Colonic mucosa (tissue), 4 donors: ENCODE measurements at places on chromosomes 3 and 15. TPM values are rescaled to one million over a fixed set of nuclear protein-coding genes. Genes with fewer than 3 reads are reported as not detected.
A peak's percentile ranks its signal among the peaks of the same experiment; 100 is the strongest.

GRCh38 chr15:64162478-64162868 is 349 bp downstream of the PPIB start:
- H3K4me3 ChIP-seq: peak overlapping the region; percentile 83
- no peak for DNase-seq
- no peaks in the 10 kb centered on the region for H3K27me3 ChIP-seq
- peak overlapping the region; percentile 82 for H3K27ac ChIP-seq
- H3K36me3 ChIP-seq: peaks cover 31% of the 10 kb centered on the region

- peaks cover 12% of the 10 kb centered on the region for H3K4me1 ChIP-seq
- H3K27ac ChIP-seq: peak overlapping the region; percentile 77
- H3K27me3 ChIP-seq: no peaks in the 10 kb centered on the region
- peak; percentile 83 for DNase-seq
These were observed 99.9 kb downstream of the TLE3 start for GRCh38 chr15:69997813-69998212.

- no peaks in the 10 kb centered on the region for H3K36me3 ChIP-seq
- H3K4me1 ChIP-seq: no peaks in the 10 kb centered on the region
- no peaks in the 10 kb centered on the region for H3K27me3 ChIP-seq
- no peak overlapping the region for H3K27ac ChIP-seq
These were observed 134.8 kb downstream of the ASB7 start for GRCh38 chr15:100737214-100737613.

GRCh38 chr15:33678602-33679001 is 289.7 kb upstream of the CHRM5 start:
- no peaks in the 10 kb centered on the region for H3K27me3 ChIP-seq
- no peak overlapping the region for H3K4me3 ChIP-seq
- no peak overlapping the region for H3K27ac ChIP-seq
- no peaks in the 10 kb centered on the region for H3K4me1 ChIP-seq
- no peak for DNase-seq
- H3K36me3 ChIP-seq: no peaks in the 10 kb centered on the region

GRCh38 chr15:70314018-70314354 is 216.3 kb upstream of the TLE3 start:
- no peaks in the 10 kb centered on the region for H3K4me1 ChIP-seq
- no peak for DNase-seq
- no peaks in the 10 kb centered on the region for H3K27me3 ChIP-seq

- no peak for DNase-seq
- H3K4me1 ChIP-seq: no peaks in the 10 kb centered on the region
- no peaks in the 10 kb centered on the region for H3K27me3 ChIP-seq
- H3K36me3 ChIP-seq: no peaks in the 10 kb centered on the region
- H3K4me3 ChIP-seq: no peak overlapping the region
These were observed 293.6 kb downstream of the FGF12 start for GRCh38 chr3:192433704-192434103.

DNA sequence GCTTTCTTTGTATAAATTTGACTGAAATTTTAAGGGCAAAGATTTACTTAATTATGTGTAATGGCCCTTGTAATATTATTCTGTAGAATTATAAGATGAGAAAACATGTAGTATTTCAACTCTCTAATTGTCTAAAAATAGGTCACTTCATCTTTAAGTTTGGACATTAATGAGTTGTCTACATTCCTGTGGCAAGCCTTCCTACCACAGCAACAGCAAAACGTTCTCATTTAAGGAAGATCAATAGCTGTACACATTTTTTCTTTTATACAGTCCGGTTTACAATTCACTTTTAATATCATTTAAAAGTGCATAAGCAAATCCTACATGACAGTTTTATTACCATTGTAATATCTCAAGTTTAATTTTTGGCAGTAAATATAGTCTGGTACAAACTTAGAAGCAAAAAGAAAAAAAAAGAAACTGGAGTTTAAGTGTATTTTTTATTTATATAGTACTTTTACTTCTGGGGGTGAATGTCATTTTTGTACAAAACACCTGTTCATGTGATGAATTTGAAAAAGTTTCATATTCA is 501.8 kb downstream of the ZPLD1 start:
- DNase-seq: no peak
- no peaks in the 10 kb centered on the region for H3K4me1 ChIP-seq

DNA sequence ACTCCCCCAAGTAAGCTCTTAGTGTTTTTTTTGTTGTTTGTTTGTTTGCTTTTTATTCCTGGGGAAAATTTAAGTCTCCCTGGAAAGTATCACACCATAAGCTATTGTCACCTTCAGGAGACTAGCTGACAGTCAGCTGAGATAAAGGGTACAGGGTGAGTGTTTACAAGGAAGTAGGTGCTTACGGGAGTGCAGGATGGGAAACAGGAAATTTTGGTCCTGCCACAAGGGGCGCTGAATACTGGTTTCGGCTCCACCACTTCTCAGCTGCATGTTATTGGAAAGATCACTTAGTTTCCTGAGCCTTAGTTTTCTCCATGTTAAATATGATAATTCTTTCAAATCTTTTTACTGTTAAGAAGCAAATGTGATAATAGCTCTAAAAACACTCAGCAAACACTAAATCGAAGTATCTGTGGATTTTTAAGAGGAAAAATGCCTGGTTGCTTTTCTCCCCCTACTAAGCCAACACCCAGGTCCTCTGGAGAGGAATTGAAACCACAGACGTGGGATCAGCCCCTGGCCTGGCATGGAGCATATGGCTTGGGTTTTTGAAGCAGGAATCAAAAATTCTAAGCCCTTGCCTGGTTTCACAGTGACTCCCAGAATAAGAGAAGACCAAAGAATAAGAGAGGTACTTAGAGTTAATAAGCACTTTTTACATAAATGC is 90.7 kb downstream of the SCN11A start:
- no peaks in the 10 kb centered on the region for H3K4me1 ChIP-seq
- DNase-seq: peak; percentile 56
- no peaks in the 10 kb centered on the region for H3K27me3 ChIP-seq
- H3K4me3 ChIP-seq: no peak overlapping the region
- H3K36me3 ChIP-seq: no peaks in the 10 kb centered on the region
- H3K27ac ChIP-seq: no peak overlapping the region

- H3K27ac ChIP-seq: no peak overlapping the region
- H3K4me3 ChIP-seq: no peak overlapping the region
- no peaks in the 10 kb centered on the region for H3K4me1 ChIP-seq
- H3K36me3 ChIP-seq: no peaks in the 10 kb centered on the region
- no peaks in the 10 kb centered on the region for H3K27me3 ChIP-seq
These were observed 94.7 kb downstream of the DLG1 start for GRCh38 chr3:197203714-197204146.

DNA sequence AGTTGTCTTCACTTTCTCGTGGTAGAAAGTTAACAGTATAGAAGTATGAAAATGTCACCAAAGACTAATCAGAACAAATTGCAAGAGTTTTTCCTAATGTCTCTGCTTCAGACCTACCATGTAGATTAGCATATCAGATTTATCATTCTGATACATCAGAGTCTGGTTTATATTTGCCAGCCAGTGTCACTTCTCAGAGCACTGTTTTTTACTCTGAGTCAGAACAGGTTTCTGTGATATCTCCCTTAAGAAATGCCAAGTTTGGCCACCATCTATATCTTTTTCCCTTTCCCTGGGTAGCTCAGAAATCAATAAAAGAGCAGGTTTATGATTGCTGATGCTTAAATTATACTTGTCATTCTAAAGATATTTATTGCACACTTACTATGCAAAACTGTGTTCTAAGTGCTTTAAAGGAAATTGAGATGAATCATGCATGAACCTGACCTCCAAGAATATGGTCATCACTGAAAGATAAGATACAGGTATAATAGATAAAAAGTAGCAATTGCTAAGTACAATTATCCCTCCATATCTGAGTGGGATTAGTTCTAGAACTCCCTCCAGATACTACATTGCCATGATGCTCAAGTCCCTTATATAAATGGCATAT is 672.7 kb upstream of the NAALADL2 start:
- DNase-seq: no peak
- H3K27me3 ChIP-seq: no peaks in the 10 kb centered on the region
- no peaks in the 10 kb centered on the region for H3K36me3 ChIP-seq
- no peak overlapping the region for H3K27ac ChIP-seq
- no peak overlapping the region for H3K4me3 ChIP-seq
- H3K4me1 ChIP-seq: no peaks in the 10 kb centered on the region

- no peak overlapping the region for H3K4me3 ChIP-seq
- no peaks in the 10 kb centered on the region for H3K36me3 ChIP-seq
- no peak for DNase-seq
- H3K27me3 ChIP-seq: no peaks in the 10 kb centered on the region
These were observed 78.1 kb downstream of the COL8A1 start for GRCh38 chr3:99716463-99716995.

DNA sequence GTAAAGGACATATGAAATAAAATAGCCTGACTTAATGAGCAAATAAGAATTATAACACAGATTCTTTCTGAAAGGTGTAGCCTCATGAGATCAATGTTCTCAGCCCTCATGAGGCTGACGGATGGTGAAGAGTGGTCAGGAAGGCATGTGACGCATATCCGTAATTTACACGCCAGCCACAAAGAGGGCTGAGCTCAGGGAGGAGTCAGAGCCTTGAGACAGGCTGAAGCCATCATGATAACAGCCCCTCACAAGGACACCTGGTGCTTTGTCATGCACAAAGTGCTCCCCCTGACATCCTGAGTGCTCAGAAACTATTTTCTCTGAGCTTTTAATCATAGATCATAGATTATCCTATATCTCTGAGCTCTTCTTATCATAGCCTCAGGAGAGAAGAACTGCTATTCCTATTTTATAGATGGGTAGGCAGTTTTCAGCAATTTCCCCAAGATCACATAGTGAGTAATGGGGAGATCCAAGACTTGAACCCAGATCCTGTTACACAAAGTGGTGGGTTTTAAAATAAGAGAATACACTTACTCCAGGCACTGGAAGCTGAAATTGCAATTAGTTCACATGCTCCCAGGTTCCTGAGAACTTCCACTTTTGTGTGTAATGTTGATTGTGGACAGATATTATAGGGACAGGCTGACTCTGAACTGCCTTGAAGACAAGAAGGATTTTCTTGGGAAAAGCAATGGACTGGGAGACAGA is 267.1 kb downstream of the RPLP1 start:
- H3K4me3 ChIP-seq: no peak overlapping the region
- DNase-seq: peak; percentile 36
- H3K4me1 ChIP-seq: no peaks in the 10 kb centered on the region
- no peaks in the 10 kb centered on the region for H3K27me3 ChIP-seq

DNA sequence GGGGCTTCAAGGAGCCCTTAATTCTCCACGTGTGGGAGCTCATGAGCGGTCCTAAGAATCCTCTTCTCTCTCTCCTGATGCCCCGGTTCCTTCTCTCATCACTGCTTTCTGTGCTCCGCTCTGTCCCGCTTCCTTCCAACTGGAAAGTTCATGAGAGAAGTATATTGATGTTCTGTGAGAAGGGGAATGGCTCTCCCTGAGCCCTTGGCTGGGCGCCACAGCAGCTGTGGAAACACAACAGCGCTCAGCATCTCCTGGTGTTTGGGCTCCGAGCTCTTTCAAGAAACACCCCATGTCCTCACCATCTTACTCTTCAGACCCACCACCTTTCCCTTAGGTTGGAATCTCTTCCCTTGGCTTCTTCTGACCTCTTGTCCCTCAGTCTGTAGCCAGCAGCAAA is 161.7 kb downstream of the VGLL4 start:
- H3K4me1 ChIP-seq: peaks cover 7% of the 10 kb centered on the region
- H3K36me3 ChIP-seq: no peaks in the 10 kb centered on the region
- peak; percentile 44 for DNase-seq
- no peaks in the 10 kb centered on the region for H3K27me3 ChIP-seq
- no peak overlapping the region for H3K4me3 ChIP-seq

DNA sequence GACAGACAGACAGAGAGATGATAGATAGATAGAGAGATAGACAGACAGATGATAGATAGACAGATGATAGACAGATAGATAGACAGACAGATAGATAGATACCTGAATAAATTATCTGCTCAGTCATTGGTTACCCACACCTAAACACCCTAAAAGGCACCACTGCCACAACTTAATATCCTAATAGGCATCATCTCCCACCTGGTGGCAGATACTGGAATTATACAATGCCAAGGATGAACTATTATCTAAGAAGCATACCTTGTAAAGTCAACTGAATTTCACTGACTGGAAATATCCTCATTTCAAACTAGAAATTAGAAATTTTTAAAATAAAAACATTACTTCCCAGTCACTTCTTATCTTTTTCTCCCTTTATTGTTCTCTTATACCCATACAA is 19.4 kb upstream of the ATP8B4 start:
- H3K27ac ChIP-seq: no peak overlapping the region
- H3K36me3 ChIP-seq: no peaks in the 10 kb centered on the region
- H3K4me1 ChIP-seq: no peaks in the 10 kb centered on the region
- no peaks in the 10 kb centered on the region for H3K27me3 ChIP-seq
- no peak for DNase-seq
- H3K4me3 ChIP-seq: no peak overlapping the region

DNA sequence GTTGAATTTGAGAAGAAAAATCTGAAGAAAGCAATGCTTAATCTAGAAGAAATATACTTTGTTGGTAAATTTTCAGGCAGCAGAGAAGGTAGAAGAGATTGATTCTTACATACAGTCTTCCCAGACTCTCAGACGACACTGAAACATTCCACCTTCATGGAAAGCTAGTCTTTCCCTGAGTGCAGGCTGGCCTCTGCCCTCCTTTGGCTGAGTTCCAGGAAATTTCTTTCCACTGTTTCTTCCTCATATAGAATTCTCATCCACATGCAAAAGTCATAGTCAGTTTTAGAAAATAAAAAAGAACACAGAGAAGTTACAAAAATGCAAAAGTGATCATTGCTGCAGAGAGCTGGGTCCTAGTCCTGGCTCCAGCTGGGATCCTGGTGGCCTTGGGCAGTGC is 142.5 kb upstream of the PRR23C start:
- no peaks in the 10 kb centered on the region for H3K36me3 ChIP-seq
- no peak overlapping the region for H3K27ac ChIP-seq
- no peaks in the 10 kb centered on the region for H3K27me3 ChIP-seq
- H3K4me3 ChIP-seq: no peak overlapping the region

DNA sequence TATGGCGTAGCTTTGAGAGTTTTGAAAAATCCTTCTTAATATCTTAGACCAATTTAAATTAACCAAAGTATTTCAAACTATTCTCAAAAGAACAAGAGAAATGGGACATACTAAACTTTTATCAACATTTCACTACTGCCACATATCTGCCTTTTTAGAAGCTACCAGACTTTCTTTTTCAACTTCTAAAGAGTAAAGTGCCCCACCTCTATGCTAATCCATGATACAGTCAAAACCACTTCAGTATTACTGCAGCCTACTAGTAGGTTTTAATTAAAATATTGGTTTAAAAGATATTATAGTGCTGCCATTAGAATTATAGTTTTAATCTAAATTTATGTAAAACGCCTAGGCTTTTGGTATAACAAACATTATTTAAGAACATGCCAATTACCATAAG is 15.1 kb downstream of the HERC1 start:
- H3K27me3 ChIP-seq: no peaks in the 10 kb centered on the region
- H3K4me3 ChIP-seq: no peak overlapping the region
- no peak overlapping the region for H3K27ac ChIP-seq
- peaks cover 4% of the 10 kb centered on the region for H3K4me1 ChIP-seq
- no peaks in the 10 kb centered on the region for H3K36me3 ChIP-seq
- no peak for DNase-seq

GRCh38 chr3:150091626-150092025 is 120.9 kb upstream of the PFN2 start:
- no peaks in the 10 kb centered on the region for H3K27me3 ChIP-seq
- H3K4me3 ChIP-seq: no peak overlapping the region
- no peak overlapping the region for H3K27ac ChIP-seq
- no peaks in the 10 kb centered on the region for H3K4me1 ChIP-seq
- H3K36me3 ChIP-seq: no peaks in the 10 kb centered on the region

HIGD2B gene
- not detected for total RNA-seq

KBTBD13 gene
- total RNA-seq: not detected

EXD1 gene
- total RNA-seq: not detected

GPR27 gene
- 0.61 TPM for total RNA-seq

ZNF621 gene
- total RNA-seq: 14.3 TPM

CHRNB4 gene
- 0.24 TPM for total RNA-seq

POC1A gene
- total RNA-seq: 33.7 TPM

NANOGP8 gene
- not detected for total RNA-seq
